Left ventricle myocardium inferior (tissue), 1 donor: ENCODE measurements at places on chromosomes 3 and 15. TPM values are rescaled to one million over a fixed set of nuclear protein-coding genes. Genes with fewer than 3 reads are reported as not detected.

DNA sequence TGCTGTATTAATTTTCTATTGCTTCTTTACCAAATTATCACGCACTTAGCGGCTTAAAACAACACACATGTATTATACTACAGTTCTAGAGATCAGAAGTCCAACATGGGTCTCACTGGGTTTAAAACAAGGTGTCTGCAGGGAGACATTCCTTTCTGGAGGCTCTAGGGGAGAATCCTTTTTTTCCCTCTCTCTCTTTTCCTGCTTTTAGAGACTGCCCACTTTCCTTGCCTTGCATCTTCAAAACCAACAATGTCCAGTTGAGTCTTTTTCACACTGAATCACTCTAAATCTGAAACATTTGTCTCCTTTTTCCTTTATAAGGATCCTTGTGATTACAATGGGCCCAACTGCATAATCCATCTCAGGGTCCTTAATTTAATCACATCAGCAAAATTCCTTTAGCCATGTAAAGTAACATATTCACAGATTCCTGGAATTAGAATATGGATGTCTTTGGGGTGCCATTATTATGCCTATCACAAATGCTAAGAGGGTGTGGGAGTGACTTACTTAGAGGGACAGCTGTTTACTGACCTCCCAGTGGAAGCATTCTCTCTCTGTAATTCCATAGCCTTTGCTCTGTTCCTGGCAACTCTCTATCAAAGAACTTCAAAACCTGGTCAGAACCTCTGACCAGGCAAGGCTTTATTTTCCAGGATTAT lies 21.8 kb downstream of the CD200 start:
- DNase-seq, result no peak
- no peaks in the 10 kb centered on the region for H3K27me3 ChIP-seq
- no peak overlapping the region for H3K4me3 ChIP-seq

BNC1 gene
- 0.11 TPM for total RNA-seq

GRCh38 chr15:100113351-100114080 lies 228.3 kb downstream of the ADAMTS17 start:
- H3K4me3 ChIP-seq, result peak overlapping the region; percentile 59
- peaks cover 75% of the 10 kb centered on the region for H3K4me1 ChIP-seq
- H3K36me3 ChIP-seq, result no peaks in the 10 kb centered on the region
- H3K27ac ChIP-seq, result peak overlapping the region; percentile 96
- DNase-seq, result peak; percentile 44

GRCh38 chr3:197562398-197563251 lies 6.9 kb upstream of the BDH1 start:
- no peaks in the 10 kb centered on the region for H3K4me1 ChIP-seq
- peaks cover 62% of the 10 kb centered on the region for H3K27me3 ChIP-seq
- no peak overlapping the region for H3K4me3 ChIP-seq
- H3K36me3 ChIP-seq, result no peaks in the 10 kb centered on the region
- DNase-seq, result no peak

MORC1 gene
- not detected for total RNA-seq

CPNE9 gene
- total RNA-seq, result 0.16 TPM

- H3K36me3 ChIP-seq, result peaks cover 49% of the 10 kb centered on the region
- DNase-seq, result no peak
- no peak overlapping the region for H3K27ac ChIP-seq
- H3K27me3 ChIP-seq, result no peaks in the 10 kb centered on the region
- H3K4me1 ChIP-seq, result no peaks in the 10 kb centered on the region
These were observed 12.0 kb downstream of the TMED3 start for GRCh38 chr15:79322945-79323344.

GRCh38 chr3:32374788-32375595 lies 16.7 kb upstream of the CMTM7 start:
- DNase-seq, result no peak
- H3K27ac ChIP-seq, result no peak overlapping the region
- no peaks in the 10 kb centered on the region for H3K36me3 ChIP-seq
- no peaks in the 10 kb centered on the region for H3K4me1 ChIP-seq

RAB6B gene
- 59.1 TPM for total RNA-seq

MST1 gene
- 5.4 TPM for total RNA-seq

- no peak overlapping the region for H3K27ac ChIP-seq
- H3K4me1 ChIP-seq, result peaks cover 1% of the 10 kb centered on the region
- H3K27me3 ChIP-seq, result peaks cover 84% of the 10 kb centered on the region
These were observed 213.5 kb upstream of the PRICKLE2 start for GRCh38 chr3:64438812-64439211.

DALRD3 gene
- 11.8 TPM for total RNA-seq

- H3K36me3 ChIP-seq, result no peaks in the 10 kb centered on the region
- H3K27ac ChIP-seq, result no peak overlapping the region
These were observed 100.4 kb downstream of the LSM3 start for GRCh38 chr3:14278799-14279625.

DNA sequence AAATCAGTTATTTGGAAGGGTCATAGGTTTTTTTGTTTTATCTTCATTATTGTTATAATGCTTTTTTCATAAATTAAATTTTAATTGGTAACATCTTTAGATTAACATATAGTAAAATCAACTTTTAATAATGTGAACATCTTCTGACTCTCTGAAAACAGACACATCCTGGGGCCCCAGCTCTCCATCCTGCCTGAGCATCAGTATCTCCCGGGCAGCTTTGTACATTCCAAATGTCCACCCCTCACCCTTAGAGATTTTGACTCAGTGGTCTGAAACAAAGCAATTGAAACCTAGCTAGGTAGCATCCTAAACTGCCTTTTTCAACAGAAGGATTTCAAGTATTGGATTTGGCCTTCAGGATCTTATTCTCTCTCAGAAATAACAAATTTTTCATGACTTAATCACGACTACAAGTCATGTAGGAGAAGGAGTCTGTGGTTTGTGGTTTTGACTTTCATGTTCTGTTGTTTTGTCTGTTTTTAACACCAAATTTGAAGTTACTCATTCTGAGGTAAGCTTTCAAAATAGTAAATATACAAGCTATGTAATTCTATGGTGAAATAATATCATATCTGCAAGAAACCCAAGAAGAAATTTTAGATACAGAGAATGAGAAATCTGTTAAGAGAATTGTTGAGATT lies 147.3 kb upstream of the UBE2E2 start:
- H3K4me1 ChIP-seq, result no peaks in the 10 kb centered on the region
- H3K36me3 ChIP-seq, result no peaks in the 10 kb centered on the region
- H3K4me3 ChIP-seq, result no peak overlapping the region
- H3K27ac ChIP-seq, result no peak overlapping the region
- no peaks in the 10 kb centered on the region for H3K27me3 ChIP-seq
